T-cell (primary cell): ENCODE measurements at places on chromosomes 2 and 18.

DNA sequence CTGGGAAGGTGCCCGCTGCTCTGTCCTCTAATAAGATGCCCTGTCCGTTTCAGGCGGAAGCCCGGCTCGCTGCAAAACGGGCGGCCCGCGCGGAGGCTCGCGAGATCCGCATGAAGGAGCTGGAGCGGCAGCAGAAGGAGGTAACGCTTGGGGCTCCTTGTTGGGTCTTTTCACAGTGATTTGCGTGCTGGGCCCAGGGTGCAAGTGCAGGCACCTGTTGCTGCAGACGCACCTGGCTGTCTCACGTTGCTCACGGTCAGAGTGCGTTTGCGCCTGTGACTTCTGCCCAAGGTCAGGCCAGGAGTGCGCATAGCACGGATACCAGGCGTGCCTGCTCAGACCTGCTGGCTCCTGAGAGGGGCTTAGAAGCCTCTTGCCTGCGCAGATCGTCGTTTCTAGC is 81.1 kb downstream of the LRRFIP1 start:
- no peak for DNase-seq

- no peak for DNase-seq
These were observed 4.2 kb upstream of the USP14 start for GRCh38 chr18:154151-154550.

- DNase-seq: no peak
These were observed 72.9 kb downstream of the CLHC1 start for GRCh38 chr2:55159037-55159651.

DNA sequence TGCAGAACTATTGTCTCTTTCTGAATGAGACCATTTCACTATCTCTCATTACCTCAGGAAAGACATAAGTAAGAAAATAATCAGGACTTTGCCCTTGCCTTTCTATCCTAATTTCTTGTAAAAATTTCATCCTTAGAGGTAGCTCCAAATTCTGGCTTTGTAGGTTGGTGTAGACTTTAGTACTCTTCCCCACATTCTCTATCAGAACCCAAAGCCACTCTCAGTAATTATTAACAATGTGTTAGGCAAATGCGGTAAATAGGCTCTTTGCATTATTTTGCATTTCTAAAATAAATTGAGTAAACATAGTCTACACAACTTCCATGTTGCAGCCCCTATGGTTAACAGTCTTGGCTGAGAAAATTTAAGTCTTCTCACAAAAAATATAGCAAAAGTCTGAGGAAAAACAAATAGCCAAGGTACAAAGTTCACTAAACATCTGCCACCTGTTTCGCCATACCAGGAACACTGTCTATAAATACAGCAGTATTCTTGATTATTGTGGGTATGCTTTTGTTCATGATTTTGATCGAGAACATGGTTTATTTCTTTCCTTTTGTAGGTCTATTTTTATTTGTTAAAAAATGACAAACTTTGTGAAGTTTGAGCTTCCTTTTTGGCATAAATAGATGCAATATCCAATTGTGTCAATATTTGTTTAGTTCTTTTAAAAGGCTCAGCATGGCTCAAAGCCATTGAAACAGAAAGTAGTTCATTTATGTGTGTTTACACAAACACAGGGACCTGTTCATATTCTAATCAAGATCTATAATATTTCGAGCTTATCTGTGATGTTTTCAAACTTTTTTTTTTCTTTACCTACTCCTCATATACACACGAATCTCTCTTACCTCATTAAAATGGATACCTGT is 1061.5 kb downstream of the CNTNAP5 start:
- DNase-seq: no peak

DNA sequence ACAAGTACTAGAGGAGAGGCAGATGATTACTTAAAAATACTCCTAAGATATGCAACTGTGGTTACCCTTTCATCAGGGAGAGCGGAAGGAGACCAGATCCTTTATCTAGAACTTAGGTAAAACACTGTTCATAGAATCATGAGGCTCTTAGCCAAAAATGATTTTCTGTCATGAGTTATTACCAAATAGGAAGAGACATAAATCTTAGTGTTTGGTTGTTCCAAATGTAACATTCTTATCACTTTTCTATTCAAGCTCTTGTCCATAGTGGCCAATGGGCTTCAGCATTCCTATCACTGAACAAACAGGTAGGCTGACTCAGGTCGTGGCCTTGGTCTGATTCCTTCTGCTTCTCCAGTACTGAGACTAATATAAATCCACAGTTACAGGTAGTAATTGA is 38.5 kb downstream of the RPRD1A start:
- DNase-seq: no peak

- DNase-seq: no peak
These were observed 1333.7 kb upstream of the CELF4 start for GRCh38 chr18:38899252-38899651.

DNA sequence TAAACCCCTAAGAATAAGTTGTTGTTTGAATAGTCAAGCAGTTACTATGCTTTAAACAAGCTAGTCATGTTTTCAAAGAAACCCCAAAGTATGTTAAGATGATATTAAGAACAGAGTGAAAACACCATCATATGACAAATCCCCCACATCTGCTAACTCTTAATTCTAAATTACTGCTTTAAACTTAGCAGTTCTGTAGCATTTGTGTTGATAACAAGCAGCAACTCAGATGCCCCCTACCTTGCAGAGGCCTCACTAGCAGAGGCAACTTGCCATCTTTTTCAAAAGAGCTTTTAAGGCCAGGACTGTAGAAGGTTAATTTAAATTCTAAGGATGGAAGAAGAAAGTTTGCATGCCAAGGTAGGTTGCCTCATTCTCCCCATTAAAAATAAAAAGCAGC is 376.2 kb downstream of the SETBP1 start:
- DNase-seq: no peak

GRCh38 chr18:57207124-57207916 is 60.4 kb downstream of the BOD1L2 start:
- no peak for DNase-seq

- DNase-seq: no peak
These were observed 8.7 kb downstream of the INPP5D start for GRCh38 chr2:233068762-233069418.

- DNase-seq: no peak
These were observed 62.0 kb upstream of the POMC start for GRCh38 chr2:25230198-25230947.

- DNase-seq: peak; percentile 5
These were observed 62.1 kb upstream of the MAPRE2 start for GRCh38 chr18:34978953-34979608.

GRCh38 chr2:120206022-120206581 is 17.1 kb downstream of the TMEM185B start:
- no peak for DNase-seq

- no peak for DNase-seq
These were observed 61.1 kb downstream of the PRKCE start for GRCh38 chr2:45712570-45712969.

DNA sequence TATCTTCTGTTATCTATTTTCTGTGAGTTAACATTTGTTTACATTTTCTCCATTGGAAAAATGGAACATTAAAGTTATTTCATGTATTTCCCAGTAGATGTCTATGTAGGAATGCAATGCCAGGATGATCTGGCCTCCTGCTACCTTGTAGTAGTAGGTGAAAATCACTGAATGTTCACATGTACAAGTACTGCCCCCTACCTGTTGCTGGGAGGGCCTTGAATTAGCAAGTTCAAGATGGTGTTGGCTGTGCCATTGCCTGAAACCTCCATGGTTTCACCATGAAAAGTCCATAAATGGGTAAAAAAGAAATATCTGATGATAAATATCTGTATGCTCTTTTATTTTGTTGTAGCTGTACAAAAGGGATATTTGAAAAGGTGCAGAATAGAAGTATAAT is 30.7 kb downstream of the XRCC5 start:
- peak; percentile 23 for DNase-seq

GRCh38 chr2:46702537-46702936 is 213.1 kb downstream of the MCFD2 start:
- no peak for DNase-seq

- no peak for DNase-seq
These were observed 182.7 kb downstream of the MC4R start for GRCh38 chr18:60189856-60190255.

GRCh38 chr18:36601316-36601715 is 227.5 kb downstream of the TPGS2 start:
- DNase-seq: no peak

DNA sequence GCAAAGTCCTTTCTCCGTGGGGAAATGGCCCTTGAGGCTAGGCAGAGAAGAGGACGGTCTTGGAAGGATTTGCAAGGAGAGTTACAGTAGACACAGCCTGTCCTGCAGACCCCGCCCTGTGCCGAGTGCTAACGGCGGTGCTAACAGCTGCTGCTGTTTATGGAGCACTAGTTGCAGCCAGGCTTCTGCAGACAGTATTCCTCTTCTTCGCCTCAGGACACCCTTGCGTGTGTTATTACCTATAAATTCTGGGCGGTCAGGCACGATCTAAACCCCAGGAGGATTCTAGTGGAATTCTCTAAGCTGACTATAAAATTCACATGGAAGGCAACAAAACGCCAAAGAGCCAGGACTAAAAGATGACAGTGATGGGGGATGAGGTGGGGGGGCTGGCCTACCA is 139.8 kb downstream of the GLI2 start:
- DNase-seq: no peak

- no peak for DNase-seq
These were observed at the start of gene HAAO for GRCh38 chr2:42792583-42793333. TSS of gene HAAO (minus strand) at chr2:42792583. CDS start at chr2:42792536, 47 bp downstream.

DNA sequence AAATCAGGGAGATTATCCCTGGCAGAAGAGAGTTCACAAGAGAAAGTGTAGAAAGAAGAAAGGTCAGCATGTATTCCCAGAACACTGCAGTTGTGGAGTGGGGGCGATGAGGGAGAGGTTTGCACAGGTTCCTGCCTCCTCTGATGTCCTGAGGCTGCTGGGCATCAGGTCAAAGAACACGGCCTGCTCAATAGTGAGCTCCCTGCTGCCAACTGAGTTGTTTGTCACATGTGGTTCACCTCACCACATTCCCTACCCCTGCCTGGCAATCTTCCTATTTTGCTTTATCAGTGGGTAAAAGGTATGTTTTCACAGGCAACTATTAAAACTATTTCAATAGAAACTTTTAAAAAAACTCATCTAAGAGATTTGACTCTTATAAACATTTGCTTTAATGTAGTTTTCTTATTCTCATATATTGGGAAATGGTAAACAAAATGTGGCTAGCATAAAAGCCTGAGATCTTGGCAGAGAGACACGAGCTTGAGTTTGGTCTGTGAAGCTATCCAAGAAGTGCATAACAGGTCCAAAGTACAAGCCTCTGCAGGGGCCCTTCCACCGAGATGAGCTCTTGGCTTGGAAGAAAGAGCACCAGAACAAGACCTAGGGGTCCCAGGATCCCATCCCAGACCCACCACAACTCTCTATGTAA is 123.9 kb upstream of the SRD5A2 start:
- no peak for DNase-seq

- no peak for DNase-seq
These were observed 304.8 kb downstream of the CDCA7 start for GRCh38 chr2:173659509-173659908.

DNA sequence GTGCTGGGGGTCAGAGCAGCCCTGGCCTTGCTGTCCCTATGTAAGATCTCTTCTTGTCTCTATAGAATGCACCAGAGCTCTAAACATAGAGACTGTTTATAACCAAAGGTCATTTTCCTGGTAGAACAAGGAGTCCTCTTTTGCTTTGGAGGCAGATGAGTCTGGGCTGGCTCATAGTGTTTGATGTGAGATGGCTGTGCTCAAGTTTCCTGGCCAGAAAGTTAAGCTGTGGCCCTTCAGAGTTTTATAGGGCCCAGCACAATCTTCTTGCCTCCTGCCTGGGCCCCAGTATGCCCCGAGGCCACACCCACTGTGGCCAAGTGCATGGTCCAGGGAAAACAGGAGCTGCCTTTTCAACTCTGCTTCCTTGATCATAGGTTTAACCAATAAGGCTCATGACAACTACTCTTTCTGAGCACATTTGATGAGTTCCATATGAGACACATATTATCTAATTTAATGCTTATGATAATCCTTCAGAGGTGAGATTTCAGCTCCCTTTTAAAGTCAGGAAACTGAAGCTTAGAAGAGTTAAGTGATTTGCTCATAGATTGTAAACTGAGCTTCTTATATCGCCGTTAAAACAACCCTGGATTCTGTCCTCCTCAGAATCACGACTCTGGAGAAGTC is 66.3 kb downstream of the MYCN start:
- DNase-seq: no peak

GRCh38 chr2:8680822-8681760 is 765 bp upstream of the ID2 start:
- DNase-seq: peak; percentile 51

DNA sequence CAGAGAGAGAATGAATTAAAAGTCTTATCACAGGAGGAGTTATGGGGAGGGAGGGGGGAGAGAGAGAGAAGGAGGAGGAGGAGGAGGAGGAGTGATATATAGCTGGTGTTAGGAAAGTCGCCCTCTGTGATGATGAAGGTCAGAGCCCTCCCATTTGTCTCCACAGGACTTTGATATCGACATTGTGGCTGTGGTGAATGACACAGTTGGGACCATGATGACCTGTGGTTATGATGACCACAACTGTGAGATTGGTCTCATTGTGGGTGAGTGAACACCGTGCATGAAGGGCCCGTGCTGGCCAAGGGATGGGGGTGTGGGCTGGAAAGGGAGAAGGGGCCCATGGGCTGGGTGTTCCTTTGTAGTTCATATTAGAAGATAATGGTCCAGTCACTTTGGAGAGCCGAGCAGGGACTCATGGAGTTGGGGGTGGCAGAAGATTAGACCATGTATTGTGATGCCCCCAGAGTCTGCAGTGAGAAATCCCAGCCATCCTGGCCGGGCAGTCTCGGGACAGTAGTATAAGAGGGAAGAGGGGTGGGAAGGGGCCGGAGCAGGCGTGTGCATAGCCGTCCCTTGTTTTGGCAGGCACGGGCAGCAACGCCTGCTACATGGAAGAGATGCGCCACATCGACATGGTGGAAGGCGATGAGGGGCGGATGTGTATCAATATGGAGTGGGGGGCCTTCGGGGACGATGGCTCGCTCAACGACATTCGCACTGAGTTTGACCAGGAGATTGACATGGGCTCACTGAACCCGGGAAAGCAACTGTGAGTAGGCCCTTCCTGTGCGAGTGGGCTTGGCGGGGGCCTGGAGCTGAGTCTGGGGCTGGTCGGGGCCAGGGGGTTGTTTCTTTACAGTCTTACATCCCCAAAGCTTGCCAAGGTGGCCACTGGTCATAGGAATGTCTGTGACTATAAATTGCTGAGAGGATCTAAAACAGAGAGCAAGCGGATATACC is 40.0 kb downstream of the HK2 start:
- DNase-seq: no peak

DNA sequence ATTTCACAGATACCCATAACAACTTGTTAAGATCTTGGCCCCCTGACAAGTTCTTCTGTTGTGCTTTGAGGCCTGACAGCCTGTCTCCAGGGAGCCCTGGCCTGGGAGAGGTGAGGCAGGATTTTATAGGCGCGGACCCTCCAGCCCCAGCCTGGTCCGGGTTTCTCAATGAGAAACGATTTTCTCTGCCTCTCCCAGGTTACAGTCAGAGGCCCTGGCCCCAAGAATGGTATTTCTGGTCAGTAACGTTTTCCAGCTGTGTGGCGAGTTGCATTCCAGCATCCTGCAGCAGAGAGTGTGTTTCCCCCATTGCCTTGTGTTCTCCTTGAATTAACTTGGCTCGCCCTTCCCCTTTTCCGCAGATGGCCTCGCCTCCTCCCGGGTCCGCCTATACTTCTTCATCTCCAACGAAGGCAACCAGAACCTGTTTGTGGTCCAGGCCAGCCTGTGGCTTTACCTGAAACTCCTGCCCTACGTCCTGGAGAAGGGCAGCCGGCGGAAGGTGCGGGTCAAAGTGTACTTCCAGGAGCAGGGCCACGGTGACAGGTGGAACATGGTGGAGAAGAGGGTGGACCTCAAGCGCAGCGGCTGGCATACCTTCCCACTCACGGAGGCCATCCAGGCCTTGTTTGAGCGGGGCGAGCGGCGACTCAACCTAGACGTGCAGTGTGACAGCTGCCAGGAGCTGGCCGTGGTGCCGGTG is 3.0 kb downstream of the INHBB start:
- DNase-seq: no peak
